ENCODE measurements at places on chromosomes 12 and 14. TPM values are rescaled to one million over a fixed set of nuclear protein-coding genes. Genes with fewer than 3 reads are reported as not detected.
A peak's percentile ranks its signal among the peaks of the same experiment; 100 is the strongest.

Gene PTPN6
- total RNA-seq: 17.4 TPM

DNA sequence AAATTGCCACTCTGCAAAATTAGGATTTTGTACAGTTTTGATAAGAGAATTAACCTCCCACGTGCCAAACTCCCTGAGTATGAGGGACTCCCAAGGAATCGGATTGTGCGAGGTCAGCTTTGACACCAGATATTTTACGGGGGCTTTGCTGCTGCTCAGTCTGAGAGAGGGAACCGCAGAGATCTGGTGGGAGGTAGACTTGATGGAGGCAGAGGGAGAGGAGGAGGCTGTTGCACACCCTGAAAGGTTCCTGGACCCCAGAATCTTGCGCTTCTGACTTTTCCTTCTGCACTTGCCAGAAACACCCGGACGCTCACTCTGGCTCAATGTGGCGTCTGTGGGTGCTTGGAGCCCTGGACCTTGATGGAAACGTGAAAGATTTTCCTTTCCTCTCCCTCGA, 83.9 kb downstream of the PAPOLA start:
- peak; percentile 34 for DNase-seq

Gene TSHR
- total RNA-seq: not detected

- no peak for DNase-seq
Measured at GRCh38 chr12:124159655-124160054, 135.2 kb upstream of the RFLNA start.

Gene ADAM21
- not detected for total RNA-seq

Gene FOXA1
- total RNA-seq: 11.5 TPM

Gene CCDC88C
- 42.2 TPM for total RNA-seq

- DNase-seq: peak; percentile 83
Measured at GRCh38 chr12:56991319-56992246, 14.8 kb downstream of the ZBTB39 start.

DNA sequence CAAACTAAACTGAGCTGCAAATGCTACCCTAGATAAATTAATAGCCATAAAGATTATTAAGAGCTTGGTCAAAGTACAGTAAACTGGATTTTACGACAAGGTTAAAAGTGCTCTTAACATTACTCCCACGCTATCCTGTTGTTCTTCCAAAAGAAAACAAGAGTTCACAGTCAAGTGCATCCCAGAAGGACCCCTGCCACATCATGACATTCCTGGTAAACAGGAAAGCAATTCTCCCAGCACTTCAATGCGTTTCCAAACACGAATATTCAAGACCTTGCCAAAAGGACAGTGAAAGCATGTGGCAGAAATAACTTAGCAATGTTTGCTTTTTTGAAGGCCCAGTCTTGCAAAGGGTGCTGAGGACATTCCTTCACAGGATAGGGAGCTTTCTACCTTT, 11.2 kb downstream of the SPRING1 start:
- no peak for DNase-seq

Gene MUCL1
- total RNA-seq: not detected

GRCh38 chr14:74213907-74214803, 25.1 kb upstream of the VSX2 start:
- no peak for DNase-seq

DNA sequence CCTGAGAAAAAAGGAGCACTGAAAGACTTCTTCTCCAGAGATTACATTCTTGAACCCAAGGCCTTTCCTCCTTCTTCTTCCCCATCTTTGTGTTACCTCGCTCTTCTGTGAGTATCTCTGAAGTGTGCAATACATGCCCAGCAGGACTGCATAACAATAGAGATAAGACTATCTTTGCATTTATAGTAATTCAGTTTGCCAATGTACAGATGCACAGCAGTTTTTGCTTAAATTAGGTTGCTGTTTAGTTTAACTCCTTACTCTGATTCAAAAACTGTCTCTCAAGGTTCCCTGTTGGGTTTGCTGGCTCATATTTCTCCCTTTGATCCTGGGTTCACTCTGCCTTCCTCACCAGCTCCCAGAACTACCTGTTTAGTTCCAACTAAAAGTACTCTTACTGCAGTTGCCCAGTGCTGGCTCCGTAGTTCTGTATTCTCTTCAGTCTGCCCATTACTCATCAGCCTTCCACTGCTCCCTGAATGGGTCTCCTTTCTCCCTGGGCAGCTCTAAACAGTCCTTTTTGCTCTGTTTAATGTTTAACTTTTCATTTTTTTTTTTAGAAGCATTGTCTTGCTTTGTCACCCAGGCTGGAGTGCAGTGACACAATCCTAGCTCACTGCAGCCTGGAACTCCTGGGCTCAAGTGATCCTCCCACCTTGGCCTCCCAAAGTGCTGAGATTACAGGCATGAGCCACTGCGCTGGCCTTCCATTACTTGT, 180.6 kb upstream of the CAND1 start:
- no peak for DNase-seq

Gene HOXC6
- not detected for total RNA-seq

DNA sequence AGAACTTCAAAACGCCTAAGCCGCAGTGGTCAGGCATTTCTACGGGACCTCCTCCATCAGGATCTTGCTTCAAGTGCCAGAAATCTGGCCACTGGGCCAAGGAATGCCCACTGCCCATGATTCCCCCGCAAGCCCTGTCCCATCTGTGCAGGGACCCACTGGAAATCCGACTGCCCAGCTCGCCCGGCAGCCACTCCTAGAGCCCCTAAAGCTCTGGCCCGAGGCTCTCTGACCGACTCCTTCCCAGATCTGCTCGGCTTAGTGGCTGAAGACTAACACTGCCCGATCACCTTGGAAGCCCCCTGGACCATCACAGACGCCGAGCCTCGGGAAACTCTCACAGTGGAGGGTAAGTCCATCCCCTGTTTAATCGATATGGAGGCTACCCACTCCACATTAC, 1113.0 kb upstream of the TMEM132C start:
- DNase-seq: no peak

- no peak for DNase-seq
Measured at GRCh38 chr12:64813723-64814122, 10.7 kb upstream of the TBC1D30 start.

Gene TTC6
- total RNA-seq: 4.4 TPM

Gene MYO1A
- 1.2 TPM for total RNA-seq

Gene RNFT2
- 6.4 TPM for total RNA-seq

DNA sequence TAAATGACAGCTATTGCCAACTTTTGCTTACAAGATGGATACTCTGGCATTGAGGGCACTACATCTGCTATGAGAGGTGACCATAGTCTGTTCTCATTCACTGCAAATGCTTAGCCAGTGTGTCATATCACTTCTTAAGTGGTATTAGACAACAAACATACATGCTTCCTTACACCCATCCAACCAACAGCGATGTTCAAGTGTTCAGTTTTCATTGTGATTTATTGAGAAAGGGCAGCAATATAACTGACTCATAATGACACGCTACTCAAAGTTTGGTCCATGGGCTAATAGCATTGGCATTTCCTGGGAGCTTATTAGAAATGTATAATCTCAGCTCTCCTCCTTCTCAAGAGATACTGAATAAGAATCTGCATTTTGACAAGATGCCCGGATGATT, 181.7 kb downstream of the NPAS3 start:
- DNase-seq: no peak

Gene ANO4
- total RNA-seq: 0.74 TPM

- no peak for DNase-seq
Measured at GRCh38 chr12:84950971-84951546, 38.5 kb upstream of the SLC6A15 start.

DNA sequence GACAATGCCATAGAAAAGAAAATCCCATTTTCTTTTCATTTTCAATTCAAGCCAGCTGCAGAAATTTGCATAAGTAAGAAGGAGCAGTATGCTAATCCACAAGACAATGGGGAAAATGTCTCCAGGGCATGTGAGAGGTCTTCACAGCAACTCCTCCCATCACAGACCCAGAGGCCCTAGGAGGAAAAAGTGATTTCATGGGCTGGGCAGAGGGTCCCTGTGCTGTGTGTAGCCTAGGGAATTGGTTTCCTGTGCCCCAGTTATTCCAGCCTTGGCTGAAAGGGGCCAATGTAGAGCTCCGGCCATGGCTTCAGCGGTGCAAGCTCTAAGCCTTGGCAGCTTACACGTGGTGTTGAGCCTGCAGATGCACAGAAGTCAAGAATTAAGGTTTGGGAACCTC, 211.4 kb downstream of the CCDC59 start:
- no peak for DNase-seq

GRCh38 chr12:112381406-112381882, 787 bp downstream of the HECTD4 start:
- DNase-seq: no peak

DNA sequence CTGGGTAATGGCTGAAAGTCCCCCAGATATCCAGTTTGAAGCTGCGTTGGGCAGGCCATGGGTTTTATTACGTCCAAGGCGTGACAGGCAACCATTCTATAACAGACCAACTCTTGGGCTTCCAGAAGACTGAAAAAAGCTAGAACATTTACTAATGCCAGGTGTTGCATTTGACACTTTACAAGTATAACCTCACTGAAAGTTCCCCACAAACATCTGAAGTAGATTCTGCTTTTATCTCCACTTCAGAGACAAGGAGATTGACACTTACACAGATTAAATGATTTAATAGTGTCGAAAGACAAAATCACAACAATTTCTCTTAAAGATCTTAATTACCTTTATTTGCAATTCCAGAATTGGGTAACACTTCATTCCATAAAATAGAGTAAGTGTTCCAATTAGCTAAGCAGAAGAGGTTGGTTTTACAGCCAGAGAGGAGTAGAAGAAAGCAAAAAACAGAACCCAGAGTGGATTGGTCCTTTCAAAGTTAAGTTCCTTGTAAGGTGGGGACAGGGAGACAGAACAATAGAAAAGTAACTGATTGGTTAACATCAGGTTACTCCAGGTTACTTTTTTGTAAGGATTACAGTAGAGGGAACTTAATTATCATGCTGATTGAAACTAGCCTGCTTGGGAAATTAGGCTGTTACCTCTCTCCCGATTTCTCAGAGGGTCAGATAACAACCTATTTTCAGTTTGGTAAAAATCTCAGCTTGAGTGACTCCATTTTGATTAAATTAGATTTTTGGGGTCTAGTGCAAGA, 11.3 kb downstream of the SOCS2 start:
- DNase-seq: no peak

DNA sequence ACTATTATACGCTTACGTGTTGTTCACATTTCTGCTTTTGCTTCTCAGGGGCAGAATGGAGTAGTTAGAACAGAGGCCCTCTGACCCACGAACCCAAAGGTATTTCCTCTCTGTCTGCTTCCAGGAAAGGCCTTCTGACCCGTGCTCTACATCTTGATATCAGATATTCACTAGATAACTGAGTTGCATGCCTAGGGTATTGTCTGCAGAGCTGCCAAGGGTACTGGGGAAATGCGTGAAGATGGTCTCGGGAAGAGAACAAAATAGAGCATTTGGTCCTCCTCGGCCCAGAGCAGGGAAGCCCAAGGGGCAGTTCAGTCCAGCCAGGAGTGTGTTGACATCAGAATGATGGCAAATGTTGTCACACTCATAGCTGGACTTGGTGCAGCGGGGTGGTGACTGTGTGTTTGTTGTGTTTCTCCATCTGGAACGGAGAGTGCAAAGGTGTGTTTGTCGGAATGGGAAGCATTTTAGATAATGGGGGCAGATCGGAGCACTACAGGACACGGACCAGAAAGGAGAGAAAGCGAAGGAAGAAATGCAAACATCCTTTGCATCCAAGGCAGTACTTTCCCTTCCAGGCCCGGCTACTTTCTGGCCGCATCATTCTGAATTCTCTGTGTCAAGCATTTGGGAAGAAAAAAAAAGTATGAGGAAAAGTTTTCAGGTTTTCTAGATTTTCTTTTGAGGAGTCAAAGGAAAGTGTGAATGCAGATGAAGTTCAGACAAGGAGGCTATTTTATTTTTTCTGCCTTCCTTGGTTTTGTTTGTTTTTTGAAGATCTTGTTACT, 8.1 kb downstream of the GLT1D1 start:
- no peak for DNase-seq

Gene SYT10
- 2.2 TPM for total RNA-seq

GRCh38 chr12:77723308-77723707, 107.4 kb upstream of the NAV3 start:
- no peak for DNase-seq

Gene WNK1
- total RNA-seq: 366 TPM

Gene KLRK1
- total RNA-seq: 12.8 TPM

All from vagina (tissue), 2 donors.